Cerebellar cortex (tissue), 1 donor: ENCODE measurements at places on chromosomes 1 and 21.

DNA sequence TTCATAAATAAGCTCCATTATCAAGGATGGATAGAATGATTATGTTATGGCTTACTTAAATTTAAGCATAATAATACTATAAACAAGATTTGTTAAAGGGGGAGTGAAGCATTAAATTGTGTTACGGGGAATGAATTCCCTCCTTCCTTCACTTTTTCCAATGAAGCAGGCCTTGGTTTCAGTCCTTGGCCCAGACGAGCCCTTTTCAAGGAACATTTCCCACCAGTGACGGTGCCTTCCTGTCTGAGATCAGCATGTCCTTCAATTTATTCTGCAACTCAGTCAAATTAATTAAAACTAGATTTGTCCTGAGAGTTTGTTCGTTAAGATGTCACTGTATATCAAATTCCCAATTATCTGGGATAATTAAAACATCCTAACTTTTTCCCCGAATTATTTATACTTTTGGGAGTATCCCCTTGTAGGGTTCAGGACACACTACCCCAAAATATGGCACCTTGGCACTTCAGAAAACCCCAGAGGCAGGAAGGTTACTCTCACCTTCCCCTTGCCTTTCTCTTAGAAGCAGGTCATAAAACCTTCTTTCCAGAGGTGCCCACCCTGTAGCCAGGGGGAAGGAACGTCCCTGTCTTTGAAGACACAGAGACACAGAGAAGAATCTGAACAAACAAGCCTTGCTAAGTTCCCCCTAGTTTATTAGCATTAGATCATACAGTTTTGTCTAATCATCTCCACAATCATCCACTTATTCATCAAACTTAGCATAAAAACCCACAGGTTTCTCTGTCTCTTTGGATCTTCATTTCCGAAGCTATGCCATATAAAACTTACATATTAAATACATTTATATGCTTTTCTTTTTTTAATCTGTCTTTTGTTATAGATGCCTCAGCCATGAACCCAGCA lies 86.2 kb upstream of the ARHGAP29 start:
- DNase-seq = no peak

DNA sequence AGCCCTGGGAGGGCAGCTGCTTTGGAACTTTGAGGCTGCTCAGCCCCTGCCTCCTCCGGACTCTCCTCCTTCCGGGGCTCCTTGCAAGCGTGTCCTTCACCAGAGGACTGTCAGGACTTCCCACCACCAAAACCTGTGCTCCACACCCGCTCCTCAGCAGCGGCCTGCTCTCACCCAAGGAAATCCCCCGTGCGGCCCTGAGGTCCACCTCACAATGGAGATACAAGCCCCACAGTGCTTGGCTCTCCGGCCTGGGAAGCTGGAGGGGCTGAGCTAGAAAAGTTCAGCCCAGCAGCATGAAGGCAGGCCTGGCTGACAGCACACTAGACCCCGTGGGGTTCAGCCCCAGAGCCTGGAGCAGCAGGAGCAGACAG lies 33.6 kb downstream of the PGBD5 start:
- DNase-seq = no peak

- no peak for DNase-seq
Measured at GRCh38 chr1:59041646-59042277, 255.1 kb upstream of the FGGY start.

DNA sequence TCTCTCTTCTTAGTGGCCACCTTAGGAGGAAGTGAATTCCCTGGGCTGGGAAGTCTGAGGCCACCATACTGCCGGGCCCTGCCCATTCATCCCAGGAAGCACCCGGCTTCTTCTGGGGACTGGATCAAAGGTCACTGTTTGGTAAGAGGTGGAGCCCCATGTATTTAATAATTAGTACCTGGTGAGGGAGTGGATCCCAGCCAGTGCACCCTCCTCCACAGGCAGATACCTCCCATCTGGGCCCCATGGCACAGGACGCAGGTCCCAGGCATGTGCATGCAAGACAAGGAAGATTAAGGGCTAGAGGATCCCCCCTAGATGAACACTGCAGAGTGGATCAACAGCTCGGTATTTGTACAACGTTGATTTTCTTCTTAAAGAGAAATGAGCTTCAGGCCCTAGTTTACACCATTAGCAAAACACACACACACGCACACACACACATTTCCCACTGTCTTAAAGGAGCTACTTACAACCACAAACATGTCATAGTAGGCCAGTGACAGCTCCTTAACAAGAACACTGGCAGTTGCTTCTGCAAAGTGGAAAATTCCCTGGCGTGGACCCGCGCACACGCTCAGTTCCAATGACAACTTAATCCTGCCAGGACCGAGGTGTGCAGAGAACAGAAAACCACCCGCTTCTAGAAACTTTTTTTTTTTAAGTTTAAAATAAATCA lies 90.7 kb downstream of the MRPL37 start:
- DNase-seq = peak; percentile 67

DNA sequence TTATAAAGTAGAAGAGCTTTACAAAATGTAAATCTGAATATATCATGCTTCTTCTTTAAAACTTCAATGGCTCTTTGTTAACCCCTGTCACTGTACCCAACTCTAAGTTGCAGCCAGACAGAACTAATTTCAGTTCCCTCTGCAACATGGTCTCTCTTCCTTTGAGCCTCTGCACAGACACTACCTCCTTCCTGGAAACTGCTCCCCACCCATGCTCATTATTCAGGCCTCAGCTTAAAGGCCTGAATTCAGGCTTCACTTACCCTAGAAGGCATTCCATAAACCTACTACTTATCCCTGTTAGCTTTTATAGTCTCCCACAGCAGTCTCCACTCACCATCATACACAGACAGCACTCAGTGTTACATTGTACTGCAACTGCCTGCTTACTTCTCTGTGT lies 2.6 kb upstream of the EEIG2 start:
- no peak for DNase-seq

- DNase-seq = no peak
Measured at GRCh38 chr1:160702100-160702499, 9.5 kb downstream of the CD48 start.

DNA sequence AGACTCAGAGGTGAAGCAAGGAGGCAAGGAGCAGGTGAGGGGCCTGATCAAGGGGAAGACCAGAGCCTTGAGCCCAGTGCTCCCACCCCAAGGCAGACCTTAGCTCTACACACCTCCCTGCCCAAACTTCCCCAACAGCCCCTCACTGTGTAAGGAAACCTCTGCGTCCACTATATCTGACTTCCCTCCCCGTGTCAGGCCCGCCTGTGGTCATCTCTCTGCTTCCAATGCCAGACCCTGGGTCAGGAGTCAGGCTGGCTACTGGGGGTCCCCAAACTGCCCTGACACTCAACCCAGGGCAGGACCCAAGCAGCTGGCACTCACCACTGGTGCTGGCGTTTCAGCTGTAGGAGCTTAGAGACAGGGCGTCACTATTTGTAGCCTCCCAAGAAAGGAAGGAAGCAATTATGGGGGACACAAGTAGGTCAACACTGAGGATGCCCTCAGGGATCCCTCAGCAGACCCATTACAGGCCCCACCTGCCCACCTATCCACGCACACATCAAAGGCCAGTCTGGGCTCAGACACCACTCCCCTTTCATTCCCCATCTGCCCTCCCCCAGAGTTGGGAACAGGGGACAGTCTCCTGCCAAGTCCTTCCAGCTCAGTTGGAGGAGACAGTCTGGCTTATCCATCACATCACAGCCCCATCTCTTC lies 811 bp upstream of the S100A3 start:
- DNase-seq = no peak

- no peak for DNase-seq
Measured at GRCh38 chr1:39084191-39084590, 58.0 kb downstream of the NDUFS5 start.
